Fibroblast of upper back skin (primary cell): ENCODE measurements at places on chromosomes 12 and 14.

DNA sequence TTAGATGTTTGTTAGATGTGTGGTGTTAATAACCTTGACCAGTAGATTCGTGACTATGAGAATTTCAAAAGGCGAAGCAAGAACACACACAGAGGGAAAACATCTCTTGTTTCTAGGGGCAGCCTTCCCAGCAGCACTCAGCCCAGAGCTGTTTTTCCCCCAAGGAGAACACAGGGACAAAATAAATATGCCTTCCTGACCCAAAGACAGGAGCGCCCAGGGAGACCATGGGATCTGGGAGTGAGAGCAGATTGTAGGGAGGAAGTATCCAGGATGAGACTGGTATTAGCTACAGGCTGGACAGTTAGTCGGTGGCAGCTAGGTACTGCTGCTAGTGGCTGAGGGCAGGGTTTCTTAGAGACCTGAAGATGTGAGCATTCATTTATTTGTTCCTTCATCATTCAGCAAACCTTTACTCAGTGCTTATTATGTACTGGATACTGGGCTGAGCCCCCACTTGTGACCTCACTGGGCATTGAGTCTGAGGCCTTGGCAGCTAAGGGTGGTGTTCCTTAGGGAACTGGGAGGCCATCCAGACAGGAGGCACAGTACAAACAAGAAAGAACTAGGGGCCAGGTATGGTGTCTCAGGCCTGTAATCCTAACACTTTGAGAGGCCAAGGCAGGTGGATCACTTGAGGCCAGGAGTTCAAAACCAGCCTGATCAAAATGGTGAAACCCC lies 469.8 kb downstream of the ZFP36L1 start:
- DNase-seq: no peak

DNA sequence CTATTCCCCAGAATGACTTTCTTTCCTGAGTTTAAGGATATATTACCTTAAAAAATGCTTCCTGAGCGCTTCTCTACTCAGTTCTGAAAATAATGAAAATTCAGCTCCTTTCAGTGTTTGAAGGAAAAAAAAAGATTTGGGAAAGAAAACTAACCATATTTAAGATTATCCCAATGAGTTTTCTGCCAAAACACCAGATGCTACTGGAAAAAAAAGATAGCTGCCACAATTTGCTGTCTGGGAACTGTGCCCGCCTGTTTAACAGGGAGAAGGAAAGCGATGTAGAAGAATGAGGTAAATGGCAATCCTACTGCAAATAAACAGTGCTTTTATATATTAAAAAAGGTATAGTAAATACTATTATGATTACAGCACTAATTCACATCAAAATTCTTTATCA lies 367.6 kb upstream of the PRICKLE1 start:
- DNase-seq: no peak

DNA sequence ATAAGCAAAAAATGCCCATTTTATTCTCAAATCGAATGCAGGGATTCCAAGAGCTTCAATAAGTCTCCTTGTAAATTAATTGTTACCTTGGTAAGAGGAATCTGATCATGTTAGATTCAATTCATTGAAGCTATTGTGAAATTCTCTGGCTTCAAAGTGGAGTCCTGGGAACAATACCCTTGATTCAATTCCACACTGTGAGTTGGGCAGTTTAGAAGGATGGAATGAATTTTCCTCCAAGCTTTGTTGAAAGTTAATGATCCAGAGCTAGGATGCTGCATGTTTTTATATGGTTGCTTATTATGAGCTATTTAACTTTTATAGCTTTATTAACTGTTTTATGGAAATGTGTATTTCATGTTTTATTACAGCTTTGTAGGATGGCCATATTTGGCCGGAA lies 89.9 kb upstream of the IGF1 start:
- DNase-seq: no peak

DNA sequence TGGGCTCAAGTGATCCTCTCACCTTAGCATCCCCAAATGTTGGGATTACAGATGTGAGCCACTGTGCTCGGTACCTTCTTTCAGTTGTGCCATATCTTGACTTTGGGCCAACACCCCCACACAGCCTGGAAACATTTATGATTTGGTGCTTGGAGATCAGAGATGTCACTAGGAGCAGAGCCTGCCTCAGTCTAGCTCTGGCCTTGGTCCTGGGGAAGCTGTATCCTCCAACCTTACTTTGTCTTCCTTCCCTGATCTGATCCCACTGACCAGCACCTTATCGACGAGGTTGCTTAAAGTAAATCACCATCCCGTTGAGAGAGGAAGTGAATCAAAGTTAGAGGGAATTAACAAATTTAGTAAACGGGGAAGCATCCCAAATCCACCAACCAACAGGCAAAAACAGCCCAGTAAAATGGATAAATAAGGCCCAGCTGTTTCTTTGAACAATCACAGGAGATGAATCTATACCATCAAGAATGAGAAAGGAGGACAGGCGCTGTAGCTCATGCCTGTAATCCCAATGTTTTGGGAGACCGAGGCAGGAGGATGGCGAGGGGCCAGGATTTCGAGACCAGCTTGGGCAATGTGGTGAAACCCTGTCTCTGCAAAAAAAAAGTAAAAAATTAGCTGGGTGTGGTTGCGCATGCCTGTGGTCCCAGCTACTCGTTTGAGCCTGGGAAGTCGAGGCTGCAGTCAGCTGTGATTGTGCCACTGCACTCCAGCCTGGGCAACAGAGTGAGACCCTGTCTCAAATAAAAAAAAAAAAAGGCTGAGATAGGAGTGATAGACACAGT lies 3.4 kb downstream of the PLBD2 start:
- DNase-seq: no peak

- peak; percentile 21 for DNase-seq
These were observed 111.9 kb upstream of the ARHGAP5 start for GRCh38 chr14:31965071-31965734.

- peak; percentile 32 for DNase-seq
These were observed 9.3 kb upstream of the SERPINA5 start for GRCh38 chr14:94571950-94572349.

GRCh38 chr12:29051221-29051620 lies 97.9 kb upstream of the FAR2 start:
- DNase-seq: no peak

GRCh38 chr12:62021808-62022207 lies 238.4 kb upstream of the USP15 start:
- DNase-seq: no peak

DNA sequence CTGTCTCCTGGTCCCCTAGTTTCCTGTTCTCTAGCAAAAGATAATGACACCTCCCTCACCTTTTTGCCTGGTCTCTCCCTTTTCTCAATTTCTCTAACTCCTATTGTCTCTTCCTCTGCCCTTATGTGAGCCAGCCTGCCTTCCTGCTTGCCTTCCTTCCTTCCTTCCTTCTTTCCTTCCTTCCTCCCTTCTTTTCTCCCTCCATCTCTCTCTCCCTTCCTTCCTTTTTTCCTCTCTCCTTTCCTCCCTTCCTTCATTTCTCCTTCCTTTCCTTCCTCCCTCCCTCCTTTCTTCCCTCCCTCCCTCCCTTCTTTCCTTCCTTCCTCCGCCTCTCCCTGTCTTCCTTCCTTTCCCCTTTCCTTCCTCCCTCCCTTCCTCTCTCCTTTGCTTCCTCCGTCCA lies 45.7 kb upstream of the TBX5 start:
- DNase-seq: no peak

DNA sequence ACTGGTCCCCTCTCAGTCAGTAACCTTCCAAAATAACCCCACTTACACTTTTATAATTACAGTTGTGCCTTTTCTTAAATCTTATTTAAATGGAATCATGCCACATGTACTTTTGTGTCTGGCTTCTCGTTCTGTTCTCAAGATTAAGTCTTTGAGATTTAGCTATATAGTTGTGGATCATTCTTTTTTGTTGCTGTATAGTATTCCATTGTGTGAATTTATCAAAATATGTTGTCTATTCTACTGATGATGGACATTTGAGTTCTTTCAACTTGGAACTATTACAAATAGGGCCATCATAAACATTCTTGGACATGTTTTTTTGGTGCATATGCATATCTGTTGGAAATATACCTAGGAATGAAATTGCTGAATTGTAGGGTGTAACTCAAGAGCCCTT lies 9.0 kb downstream of the OAS3 start:
- DNase-seq: no peak

GRCh38 chr12:31362759-31363415 lies 36.9 kb upstream of the SINHCAF start:
- DNase-seq: no peak

DNA sequence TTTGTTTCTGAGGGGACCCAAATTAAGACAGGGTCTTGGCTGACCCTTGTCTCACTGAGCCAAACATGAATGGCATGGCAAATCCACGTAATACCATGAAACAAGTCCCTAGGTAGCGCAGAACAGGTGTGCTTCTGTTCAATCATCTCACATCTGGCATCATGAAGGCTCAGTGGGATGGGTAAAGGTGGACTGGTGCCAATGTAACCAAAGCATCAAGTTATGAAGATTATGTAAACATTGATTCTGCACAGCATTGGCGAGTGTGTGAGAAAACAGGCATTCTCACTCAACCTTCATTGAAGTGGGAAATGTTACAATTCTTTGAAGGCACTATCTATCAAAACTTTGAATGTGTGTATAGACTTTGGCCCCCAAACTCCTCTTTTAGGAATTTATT lies 41.9 kb downstream of the PTGER2 start:
- DNase-seq: no peak

DNA sequence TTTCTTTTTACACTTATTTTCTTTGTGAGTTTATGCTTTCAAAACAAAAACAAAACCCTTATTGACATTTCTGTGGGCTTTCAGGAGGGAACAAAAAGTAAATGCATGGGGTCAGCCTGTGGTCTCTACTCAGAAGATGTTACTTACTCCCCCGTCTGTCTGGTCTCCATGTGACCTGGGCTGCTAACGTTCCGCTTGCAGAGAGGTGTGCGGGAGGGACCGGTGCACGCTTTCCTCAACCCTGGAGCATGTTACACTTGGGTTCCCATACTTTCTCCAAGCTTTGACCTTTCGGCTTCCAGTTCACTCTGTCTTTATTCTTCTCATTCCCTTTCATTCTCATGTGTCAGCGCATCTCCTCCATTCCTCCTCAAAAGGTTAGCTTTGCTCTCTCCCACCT lies 36.5 kb downstream of the ZC3H14 start:
- no peak for DNase-seq

GRCh38 chr14:91835920-91836843 lies 31.2 kb downstream of the TC2N start:
- no peak for DNase-seq

GRCh38 chr12:9741726-9742125 lies 8.8 kb upstream of the CLECL1 start:
- DNase-seq: no peak

GRCh38 chr14:30389134-30389876 lies 169.7 kb upstream of the G2E3 start:
- no peak for DNase-seq

- DNase-seq: peak; percentile 68
These were observed 148.2 kb upstream of the LMNTD1 start for GRCh38 chr12:25701290-25701689.

DNA sequence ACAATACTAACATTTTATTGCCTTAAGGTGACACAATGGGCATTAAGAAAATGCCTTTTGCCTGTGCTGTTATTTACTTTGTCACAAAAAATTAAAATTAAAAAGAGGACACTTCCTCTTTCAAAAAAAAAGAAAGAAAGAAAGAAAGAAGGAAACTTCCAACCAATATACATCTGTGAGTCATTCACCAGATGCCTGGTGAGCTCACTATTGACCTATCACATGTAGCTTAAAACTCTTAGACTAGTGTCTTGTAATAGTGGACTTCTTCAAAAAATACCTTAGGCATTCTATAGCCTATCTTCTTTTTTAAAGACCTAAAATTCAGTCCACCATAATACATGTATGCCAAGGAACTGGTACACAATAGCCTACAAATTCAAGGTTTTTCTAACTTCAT lies 4.9 kb upstream of the SOX5 start:
- peak; percentile 7 for DNase-seq

DNA sequence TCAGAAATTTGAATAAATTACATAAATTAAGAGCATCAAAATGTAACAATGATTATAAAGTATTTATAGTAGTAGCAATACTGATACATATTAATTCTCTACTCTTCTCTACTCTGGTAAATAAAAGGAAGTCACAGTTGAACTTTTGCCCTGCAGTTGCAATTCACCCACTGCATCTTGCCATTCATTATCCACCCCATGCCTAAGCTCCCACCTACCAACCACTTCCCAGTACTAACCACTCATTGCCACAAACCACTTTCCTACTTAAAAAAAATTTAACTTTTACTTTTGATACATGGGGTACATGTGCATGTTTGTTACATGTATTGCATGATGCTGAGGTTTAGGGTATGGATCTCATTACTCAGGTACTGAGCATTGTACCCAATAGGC lies 174.0 kb downstream of the RASSF9 start:
- DNase-seq: no peak

DNA sequence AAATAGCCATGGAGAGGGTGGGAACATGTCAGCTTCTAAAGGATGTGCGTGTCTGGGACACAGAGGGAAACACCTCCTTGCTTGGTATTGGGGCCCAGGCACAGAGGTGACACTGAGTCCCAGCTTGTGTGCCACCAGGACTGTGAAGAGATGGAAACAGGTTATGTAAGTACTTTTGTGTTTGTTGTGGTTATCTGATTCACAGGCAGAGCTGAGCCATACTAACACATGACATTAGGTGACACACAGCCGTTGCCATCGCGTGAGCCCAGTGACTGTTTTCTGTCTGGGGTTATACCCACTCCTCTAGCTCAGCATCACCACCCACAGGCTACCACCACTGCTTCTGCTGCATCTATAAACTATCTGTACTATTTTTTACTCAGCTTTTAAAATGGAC lies 12.1 kb upstream of the FLVCR2 start:
- DNase-seq: no peak

- no peak for DNase-seq
These were observed 8.6 kb downstream of the DDN start for GRCh38 chr12:48990552-48990951.

DNA sequence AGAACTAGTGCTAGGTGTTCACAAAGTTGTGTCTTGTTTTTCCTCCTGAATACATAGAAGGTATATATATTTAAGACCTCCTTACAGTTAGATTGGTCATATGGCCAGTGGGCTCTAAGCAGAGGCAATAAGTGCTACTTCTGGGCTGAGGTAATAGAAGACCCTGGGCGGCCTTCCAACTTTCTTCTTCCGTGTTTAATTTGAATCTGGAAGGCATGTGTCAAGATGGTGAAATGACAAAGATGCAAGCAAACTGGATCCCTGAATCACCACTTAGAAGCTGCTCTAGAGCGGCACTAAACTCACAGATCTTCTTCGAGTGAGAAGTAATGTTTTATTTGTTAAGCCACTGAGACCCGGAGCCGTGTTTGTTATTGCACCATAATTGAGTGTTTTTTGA lies 201.0 kb upstream of the GZMB start:
- peak; percentile 67 for DNase-seq

- no peak for DNase-seq
These were observed 57.8 kb upstream of the BCL11B start for GRCh38 chr14:99329711-99330315.
